ENCODE measurements at places on chromosomes 2 and 18.

DNA sequence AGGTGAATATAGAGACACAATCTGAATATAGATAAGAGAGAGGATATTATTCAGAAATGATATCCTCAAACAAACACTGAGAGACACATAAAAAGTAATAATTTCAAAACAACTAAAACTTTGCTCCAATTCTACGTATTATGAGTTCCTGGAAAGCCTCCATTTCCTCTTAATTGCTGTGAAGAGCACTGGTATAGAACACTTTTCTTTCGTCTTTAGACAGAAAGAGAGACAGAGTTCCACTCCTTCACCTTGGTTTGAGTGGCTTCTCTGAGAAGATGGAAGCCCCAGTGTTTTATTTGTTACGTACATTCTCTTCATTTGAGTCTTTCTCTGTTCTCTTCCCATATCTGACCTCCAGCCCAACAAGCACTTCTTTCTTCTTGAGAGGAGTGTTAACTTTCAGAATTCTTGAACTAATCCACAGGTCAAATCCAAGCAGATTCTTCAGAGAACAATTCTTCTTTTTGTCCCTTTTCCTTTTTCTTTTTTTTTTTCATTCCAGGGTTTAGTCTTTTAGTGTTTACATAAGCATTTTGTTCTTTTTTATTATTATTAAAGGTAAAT is 6.4 kb upstream of the PIK3C3 start:
- no peak for DNase-seq

GRCh38 chr18:59885579-59886163 is 14.1 kb upstream of the PMAIP1 start:
- DNase-seq = peak; percentile 44

GRCh38 chr2:39435234-39435633 is 1.9 kb downstream of the MAP4K3 start:
- DNase-seq = no peak

DNA sequence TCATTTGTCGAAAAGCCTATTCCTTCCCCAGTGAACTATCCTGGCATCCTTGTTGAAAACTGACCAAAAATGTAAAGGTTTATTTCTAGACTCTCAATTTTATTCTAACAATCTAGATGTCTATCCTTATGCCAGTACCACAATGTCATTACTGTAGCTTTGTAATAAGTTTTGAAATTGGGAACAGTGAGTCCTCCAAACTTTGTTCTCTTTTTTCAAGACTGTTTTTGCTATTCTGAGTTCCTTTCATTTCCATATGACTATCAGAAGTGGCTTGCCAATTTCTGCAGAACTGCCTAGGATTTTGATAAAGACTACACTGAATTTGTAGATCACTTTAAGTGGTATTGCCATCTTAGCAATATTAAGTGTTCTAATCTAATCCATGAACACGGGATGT is 9.7 kb downstream of the STARD7 start:
- DNase-seq = no peak

- peak; percentile 27 for DNase-seq
Measured at GRCh38 chr2:106137731-106138521, 56.2 kb downstream of the UXS1 start.

GRCh38 chr2:155630760-155631159 is 701.8 kb downstream of the NR4A2 start:
- DNase-seq = no peak

- peak; percentile 30 for DNase-seq
Measured at GRCh38 chr2:50529600-50530218, 502.2 kb downstream of the NRXN1 start.

DNA sequence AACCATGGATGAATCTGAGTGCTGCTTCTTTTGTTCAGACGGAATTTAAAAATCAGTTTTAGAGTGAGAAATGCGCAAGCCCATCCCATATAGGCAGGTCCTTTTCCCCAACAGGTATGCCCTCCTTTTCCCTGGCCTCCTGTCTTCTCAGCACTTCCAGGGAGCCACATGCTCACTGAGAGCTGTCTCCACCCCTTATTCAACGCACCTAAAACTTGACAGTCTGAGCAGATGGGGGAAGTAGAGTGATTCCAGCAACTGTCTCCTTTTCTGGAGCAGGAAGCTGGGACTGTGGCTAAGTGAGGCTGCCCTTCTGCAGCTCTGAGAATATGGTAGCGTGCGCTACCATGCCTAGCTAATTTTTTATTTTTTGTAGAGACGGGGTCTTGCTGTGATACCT is 53.1 kb upstream of the NOSTRIN start:
- DNase-seq = no peak

GRCh38 chr2:101387151-101387834 is at the start of gene CREG2:
CREG2 (minus strand) TSS chr2:101387503; CDS start chr2:101387457, 46 bp downstream.
- peak; percentile 88 for DNase-seq

DNA sequence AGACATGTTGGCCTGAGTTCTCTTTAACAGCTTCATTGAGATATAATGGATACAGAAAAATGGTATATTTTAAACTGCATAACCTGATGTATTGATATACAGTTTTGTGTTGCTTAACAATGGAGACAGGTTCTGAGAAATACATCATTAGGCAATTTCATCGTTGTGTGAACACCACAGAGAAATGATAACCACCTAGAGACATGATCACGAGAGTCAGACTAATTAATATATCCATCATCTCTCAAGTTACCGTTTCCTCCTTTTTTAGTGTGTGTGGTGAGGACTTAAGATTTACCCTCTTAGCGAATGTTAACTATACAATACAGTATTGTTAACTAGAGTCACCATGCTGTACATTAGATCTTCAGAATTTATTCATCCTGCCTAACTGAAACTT is 178.1 kb downstream of the FMNL2 start:
- DNase-seq = no peak

DNA sequence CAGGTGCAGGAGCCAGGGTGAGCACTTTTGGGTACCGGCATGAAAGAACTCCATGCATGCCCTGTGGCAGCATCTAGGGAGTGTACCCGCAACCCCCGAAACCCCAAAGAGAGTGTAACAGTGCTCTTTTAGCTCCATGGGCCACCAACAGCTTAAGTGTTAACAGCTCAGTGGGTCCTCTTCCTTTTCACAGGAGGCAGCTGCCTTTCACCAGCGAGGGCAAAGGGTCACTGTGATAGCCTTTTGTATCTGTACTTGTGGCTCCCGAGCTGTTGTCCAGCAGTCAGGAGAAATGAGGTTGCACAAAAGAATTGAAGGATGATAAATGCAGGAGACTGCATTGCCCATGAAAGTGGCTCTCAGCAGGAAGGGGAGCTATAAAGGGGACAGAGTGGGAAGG is 1166.3 kb upstream of the ACVR2A start:
- DNase-seq = no peak

DNA sequence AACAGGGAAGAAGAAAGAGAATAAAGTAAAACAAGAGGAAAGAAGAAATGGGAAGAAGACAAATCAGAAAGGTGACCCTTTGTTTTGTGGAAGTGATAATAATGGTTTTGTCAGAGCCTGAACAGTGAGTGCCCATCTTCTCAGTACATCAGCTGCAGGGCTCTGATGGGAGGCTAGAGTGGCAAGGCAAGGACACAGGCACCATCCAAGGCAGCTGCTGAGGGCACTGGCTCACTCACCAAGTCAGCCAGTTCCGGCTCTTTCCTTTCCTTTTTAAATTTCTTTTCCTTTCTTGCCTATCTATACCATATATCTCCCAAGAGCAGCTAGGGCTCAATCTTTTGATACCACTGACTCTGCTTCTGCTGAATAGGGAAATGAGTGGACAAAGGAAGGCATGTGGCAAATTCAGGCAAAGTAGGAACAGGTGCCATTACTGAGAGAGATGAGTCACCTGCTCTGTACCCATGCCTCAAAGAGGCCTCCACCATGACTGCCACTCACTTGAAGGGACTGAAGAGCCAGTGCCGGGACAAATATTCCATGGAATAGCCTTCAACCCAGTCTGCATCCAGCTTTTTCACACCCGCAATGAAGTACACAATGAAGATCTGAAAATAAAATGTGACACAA is 6.2 kb downstream of the GGCX start:
- DNase-seq = no peak

DNA sequence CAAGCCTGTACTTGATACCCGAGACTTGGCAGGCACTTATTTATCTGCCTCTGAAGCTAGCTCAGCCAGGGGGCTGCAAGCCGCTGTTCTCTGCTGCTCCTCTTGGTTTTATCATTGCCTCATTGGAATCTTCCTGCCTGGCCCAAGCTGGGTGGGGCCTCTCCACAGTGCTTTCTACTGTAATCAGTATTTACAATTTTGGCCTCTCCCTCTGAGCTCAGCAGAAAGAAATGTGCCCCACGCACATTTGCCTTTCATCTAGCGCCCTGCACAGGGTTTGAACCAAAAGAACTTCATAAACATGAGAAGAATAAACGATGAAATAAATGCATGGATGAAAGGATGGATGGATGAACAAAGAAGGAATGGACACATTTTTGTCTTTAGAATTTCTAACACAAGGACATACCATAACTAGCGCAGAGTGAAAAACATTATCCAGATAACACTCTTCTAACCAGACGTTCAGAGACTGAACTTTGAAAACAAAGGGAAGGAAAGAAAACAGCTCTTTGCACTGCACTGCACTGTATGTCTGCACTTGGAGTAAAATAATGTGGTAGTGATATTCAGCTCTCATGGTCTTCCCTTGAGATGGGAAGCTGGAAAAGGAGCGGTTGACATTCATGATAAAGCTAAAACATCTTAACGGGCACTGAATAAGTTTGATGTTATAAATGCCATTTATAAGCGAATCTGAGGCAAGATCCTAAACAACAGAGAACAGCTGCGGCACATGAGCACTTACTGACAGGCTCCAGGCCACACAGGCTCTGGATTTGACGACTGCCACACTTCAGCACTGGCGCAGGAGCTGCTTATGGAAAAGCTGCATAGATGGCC is 86.8 kb upstream of the SP3 start:
- peak; percentile 89 for DNase-seq

DNA sequence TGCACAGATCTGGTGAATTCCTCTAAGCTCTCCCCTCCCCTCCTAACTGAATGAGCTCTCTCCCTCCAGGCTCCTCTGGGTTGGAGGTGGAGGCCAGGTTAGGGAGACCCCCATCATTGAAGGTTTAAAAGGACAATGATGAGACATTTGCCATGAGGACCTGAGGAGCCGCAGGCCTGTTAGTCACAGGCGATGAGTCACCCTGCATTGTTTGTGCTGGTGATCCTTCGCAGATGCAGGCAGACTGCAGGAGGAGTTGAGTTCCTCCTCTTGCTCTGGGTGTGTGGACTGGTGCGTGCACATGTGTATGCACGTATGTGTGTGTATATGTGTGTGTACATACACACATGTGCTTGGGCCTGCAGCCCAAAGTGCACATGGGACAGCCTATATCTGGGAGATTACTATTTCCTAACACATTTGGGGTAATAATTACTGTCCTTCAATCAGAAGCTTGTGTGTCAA is 42.0 kb downstream of the MCFD2 start:
- DNase-seq = peak; percentile 86

GRCh38 chr18:25262920-25263319 is 89.0 kb downstream of the ZNF521 start:
- DNase-seq = peak; percentile 28
